ENCODE measurements at places on chromosomes 11 and 22. TPM values are rescaled to one million over a fixed set of nuclear protein-coding genes. Genes with fewer than 3 reads are reported as not detected.

DNA sequence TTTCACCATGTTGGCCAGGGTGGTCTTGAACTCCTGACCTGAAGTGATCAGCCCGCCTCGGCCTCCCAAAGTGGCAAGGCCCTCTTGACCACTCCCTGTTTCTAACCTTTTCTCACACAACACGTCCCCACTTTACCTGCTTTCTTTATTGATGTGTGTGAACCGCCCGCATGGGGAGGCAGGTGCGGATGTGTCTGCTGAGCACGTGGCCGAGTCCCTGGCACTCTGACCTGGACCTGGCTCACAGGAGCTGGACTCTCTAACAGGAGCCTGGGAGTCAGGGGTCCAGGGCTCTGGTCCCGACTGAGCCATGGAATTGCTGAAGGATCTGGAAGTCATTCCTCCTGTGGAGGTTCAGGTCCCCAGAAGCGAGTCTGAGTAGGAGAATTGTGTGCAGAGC is 40.0 kb downstream of the C11orf96 start:
- no peaks in the 10 kb centered on the region for H3K4me1 ChIP-seq
- no peak overlapping the region for H3K4me3 ChIP-seq
- H3K27ac ChIP-seq: no peak overlapping the region
- H3K27me3 ChIP-seq: peaks cover 9% of the 10 kb centered on the region
- no peak for DNase-seq
- no peaks in the 10 kb centered on the region for H3K36me3 ChIP-seq

Gene CARD18
- not detected for total RNA-seq

Gene INPPL1
- total RNA-seq: 104 TPM

DNA sequence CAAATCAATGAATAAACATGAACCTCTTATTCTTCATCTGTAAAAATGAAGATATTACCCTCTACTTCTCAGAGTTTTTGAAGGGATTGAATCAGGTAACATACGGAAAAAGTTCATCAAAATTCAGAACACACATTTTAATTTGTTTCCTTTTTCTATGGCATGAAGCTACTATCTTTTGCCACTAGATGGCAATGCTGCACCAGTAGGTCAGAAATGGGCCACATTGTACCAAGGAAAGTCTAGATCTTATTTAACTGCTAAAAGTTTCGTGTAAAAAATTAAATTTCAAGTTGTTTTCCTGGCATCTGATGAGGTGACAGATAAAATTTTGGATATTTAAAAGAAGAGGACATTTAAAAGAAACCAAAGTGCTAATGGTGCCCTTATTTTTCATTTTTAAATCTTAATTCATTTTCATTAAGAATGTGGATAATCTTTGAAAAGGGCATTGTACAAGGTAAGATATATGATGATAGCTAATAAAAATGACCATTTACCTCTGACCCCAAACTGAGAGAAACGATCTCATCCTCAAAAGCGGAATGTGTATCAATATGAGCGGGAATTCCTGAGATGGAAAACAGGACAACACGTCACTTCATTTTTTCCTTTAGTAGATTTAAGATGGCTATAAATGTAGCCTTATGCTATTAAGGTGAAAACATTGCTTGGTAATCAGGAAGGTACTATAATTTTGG is 16.1 kb downstream of the ALKBH8 start:
- no peak overlapping the region for H3K27ac ChIP-seq
- H3K4me3 ChIP-seq: no peak overlapping the region
- H3K36me3 ChIP-seq: no peaks in the 10 kb centered on the region
- DNase-seq: peak; percentile 72
- H3K4me1 ChIP-seq: no peaks in the 10 kb centered on the region
- no peaks in the 10 kb centered on the region for H3K27me3 ChIP-seq

Gene KRTAP5-7
- total RNA-seq: not detected

GRCh38 chr22:26564181-26564580 is 25.8 kb downstream of the TPST2 start:
- no peak for DNase-seq
- H3K36me3 ChIP-seq: no peaks in the 10 kb centered on the region

DNA sequence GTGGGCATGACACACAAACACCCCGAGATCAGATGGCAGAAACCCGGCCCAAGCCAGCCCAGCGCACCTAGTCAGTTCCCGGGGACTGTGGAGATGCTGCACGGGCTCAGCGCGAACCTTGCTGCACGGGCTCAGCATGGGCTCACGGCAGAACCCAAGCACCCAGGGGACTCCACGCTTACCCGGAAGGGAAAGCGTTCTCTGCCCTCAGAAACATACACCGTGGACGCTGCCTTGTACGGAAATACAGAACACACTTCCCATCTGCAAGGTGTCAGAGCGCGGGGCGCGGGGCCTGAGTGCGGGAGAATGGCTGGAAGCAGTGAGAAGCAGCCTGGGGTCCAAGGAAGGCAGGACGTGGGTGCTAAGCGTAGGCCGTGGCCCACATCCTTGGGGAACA is 319.9 kb downstream of the NTM start:
- H3K4me3 ChIP-seq: no peak overlapping the region
- DNase-seq: no peak
- H3K4me1 ChIP-seq: peaks cover 7% of the 10 kb centered on the region
- H3K27me3 ChIP-seq: peaks cover 3% of the 10 kb centered on the region
- no peaks in the 10 kb centered on the region for H3K36me3 ChIP-seq

- H3K36me3 ChIP-seq: no peaks in the 10 kb centered on the region
- H3K27me3 ChIP-seq: no peaks in the 10 kb centered on the region
- H3K27ac ChIP-seq: no peak overlapping the region
- DNase-seq: no peak
- H3K4me1 ChIP-seq: no peaks in the 10 kb centered on the region
These were observed 58.1 kb upstream of the PGR start for GRCh38 chr11:101187748-101188147.

DNA sequence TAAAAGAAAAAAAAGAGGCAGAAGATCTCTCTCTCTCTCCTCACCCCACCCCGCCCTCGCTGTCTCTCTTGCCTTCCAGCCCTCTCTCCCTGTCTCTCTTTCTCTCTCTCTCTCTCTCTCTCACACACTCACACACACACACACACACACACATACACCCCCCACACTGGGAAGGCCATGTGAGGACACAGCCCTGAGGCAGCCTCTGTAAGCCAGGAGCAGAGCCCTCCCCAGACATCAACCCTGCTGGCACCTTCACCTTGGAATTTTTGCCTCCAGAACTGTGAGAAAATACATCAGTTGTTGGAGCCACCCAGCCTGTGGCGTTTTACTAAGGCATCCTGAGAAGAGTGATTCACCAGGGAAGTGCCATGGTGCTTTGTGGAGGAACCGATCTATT is 14.7 kb downstream of the APOL3 start:
- H3K4me1 ChIP-seq: no peaks in the 10 kb centered on the region
- no peak overlapping the region for H3K4me3 ChIP-seq
- no peaks in the 10 kb centered on the region for H3K36me3 ChIP-seq
- no peak overlapping the region for H3K27ac ChIP-seq
- H3K27me3 ChIP-seq: no peaks in the 10 kb centered on the region

Gene NRGN
- total RNA-seq: 43.8 TPM

Gene SLC16A8
- total RNA-seq: not detected

DNA sequence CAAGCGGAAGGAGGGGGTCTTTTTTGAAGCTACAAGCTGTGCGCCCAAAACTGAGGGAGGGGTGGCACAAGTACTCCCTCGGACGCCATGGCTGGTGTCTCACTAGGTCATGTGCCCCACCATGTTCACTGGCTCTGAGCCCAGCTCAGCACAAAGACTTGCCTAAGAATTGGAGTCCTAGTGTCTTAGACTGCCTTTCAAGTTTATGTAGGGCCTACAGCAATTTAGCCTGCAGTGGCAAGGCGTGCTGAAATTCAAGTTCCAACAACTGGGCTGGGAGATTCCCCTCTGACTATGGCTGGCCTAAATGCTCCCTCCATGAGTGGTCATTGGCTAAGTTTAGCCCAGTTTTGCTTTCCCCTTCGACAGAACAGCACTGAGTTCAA is 27.3 kb downstream of the FCHSD2 start:
- no peaks in the 10 kb centered on the region for H3K36me3 ChIP-seq
- H3K4me3 ChIP-seq: no peak overlapping the region
- no peaks in the 10 kb centered on the region for H3K4me1 ChIP-seq
- H3K27ac ChIP-seq: no peak overlapping the region

Gene PPARA
- total RNA-seq: 2.0 TPM

DNA sequence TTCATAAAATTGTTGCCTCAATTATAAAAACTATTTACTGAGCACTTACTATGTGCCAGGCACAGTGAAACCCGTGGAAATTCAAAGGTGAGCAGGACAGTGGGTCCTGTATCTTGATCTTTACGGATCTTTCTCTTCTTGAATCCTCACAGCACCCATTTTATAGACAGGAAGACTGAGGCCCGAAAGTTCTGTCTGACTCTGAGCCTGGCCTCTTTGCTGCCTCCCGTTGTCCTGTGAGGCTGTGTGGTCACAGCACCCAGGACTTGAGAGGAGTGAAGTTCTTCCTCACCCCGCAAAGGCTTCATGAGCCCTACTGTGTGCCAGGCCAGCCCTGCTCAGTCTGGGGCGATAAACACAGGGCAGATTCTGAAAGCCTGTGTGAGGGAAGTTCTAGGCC is 13.4 kb upstream of the MN1 start:
- H3K27me3 ChIP-seq: no peaks in the 10 kb centered on the region
- H3K27ac ChIP-seq: no peak overlapping the region
- H3K4me1 ChIP-seq: peaks cover 10% of the 10 kb centered on the region
- no peak overlapping the region for H3K4me3 ChIP-seq
- no peak for DNase-seq
- no peaks in the 10 kb centered on the region for H3K36me3 ChIP-seq

Gene PTPRCAP
- total RNA-seq: 0.56 TPM

DNA sequence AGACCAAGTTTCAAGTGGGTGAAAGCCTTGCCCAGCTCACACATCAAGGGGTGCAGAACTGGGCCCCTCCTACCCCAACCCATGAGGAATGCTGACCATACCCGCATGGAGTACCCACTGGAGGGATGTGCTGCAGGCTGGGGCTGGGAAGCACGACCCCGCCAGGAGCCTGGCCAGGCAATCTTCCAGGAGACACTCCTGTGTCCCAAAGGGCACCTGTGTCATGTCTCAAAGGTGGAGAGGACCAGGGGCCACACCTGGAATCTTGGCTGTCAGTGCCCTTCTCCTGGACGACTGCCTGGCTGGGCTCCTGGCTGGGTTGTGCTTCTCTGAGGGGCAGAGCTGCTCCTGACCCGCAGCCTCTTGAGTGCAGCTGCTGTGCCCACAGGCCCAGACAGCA is 6.7 kb downstream of the ARAP1 start:
- no peak overlapping the region for H3K27ac ChIP-seq
- H3K27me3 ChIP-seq: no peaks in the 10 kb centered on the region
- no peaks in the 10 kb centered on the region for H3K4me1 ChIP-seq

DNA sequence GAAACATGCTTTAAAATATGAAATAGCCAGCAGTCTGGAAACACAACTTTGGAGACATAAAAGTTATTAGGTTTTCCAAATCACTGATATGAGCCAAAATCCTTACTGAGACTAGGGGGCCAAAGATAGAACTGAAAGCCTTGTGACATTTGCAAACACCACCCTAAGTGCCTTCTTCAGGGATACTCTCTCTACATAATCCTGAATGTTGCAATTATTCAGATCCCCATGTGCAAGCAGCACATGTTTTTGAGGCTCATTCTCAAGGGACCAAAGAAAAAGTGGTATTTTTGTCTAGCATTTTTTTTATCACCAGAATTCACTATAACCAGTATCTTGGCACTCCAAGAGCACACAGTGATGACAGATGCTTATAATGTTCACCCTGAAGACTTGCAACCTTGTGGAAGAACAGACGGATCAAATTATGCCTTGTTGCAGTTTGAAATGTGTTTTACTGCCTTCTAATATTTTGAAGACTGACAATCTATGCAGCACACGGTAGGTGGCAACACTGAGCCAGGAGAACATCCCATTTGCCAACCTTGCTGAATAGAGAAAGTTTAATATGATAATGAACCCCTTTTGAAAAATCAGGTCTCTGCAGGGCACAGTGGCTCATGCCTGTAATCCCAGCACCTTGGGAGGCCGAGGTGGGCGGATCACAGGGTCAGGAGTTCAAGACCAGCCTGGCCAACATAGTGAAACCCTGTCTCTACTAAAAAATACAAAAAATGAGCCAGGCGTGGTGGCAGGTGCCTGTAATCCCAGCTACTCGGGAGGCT is 78.5 kb downstream of the PLEKHA7 start:
- H3K27me3 ChIP-seq: no peaks in the 10 kb centered on the region
- H3K27ac ChIP-seq: no peak overlapping the region
- no peak overlapping the region for H3K4me3 ChIP-seq
- DNase-seq: peak; percentile 68
- H3K4me1 ChIP-seq: peaks cover 16% of the 10 kb centered on the region

DNA sequence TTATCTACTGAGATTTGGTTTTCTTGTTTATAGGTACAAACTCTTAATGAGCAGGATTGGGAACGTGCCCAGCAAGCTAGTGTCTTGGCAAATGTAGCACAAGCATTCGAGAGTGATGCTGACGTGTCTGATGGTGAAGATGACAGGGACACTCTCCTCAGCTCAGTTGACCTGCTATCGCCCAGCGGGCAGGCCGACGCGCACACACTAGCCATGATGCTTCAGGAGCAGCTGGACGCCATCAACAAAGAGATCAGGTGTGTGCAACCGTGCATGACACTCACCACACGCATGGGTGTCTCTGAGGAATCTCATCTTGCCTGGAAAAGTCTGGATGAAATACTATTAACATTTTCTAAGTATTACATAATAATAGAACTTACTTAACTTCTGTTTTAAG is 54.7 kb upstream of the CTTN start:
- H3K36me3 ChIP-seq: peaks cover 68% of the 10 kb centered on the region
- H3K27me3 ChIP-seq: no peaks in the 10 kb centered on the region
- H3K27ac ChIP-seq: no peak overlapping the region
- H3K4me1 ChIP-seq: peaks cover 5% of the 10 kb centered on the region
- H3K4me3 ChIP-seq: no peak overlapping the region

DNA sequence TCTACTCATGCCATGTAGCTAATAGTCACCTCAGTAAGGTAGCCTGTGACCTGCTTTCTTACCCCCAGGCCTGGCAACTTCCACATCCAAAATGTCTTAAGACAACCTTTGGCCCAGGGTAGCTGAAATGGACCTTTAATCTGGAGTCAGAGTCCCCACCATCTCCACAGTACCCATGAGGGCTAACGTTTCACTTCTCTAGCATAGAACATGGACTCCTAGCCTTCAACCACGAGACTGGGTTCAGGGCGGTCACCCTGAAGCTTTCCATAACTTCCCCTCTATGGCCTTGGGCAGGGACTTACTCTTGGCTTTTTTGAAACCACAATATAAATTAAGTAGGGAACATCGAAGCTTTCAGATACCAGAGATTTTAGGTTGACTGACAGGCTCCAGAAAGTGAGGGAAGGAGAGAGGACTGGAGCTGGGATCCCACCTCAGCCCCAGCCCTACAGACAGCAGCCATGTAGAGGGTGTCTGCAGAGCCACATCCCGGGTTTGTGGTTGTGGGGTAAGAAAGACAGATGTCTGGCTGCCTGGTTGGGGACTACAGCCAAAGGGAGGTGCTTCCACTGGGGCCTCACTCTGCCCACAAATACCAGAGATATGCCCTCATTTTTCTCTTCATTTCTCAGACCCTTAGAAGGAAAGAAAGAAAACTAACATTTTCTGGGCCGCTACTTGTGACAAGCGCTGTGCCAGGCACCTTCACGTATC is 2.6 kb downstream of the TBC1D10A start:
- no peaks in the 10 kb centered on the region for H3K36me3 ChIP-seq
- DNase-seq: no peak
- H3K27me3 ChIP-seq: no peaks in the 10 kb centered on the region
- H3K27ac ChIP-seq: no peak overlapping the region
- H3K4me1 ChIP-seq: peaks cover 23% of the 10 kb centered on the region

GRCh38 chr11:6565988-6566703 is 37.3 kb downstream of the RRP8 start:
- no peaks in the 10 kb centered on the region for H3K27me3 ChIP-seq
- H3K36me3 ChIP-seq: no peaks in the 10 kb centered on the region
- DNase-seq: no peak
- H3K27ac ChIP-seq: no peak overlapping the region

Gene FBLN1
- total RNA-seq: 96.4 TPM

Gene PRR5L
- 102 TPM for total RNA-seq

Measured in A673 (cell line).